Stimulated activated CD8-positive, alpha-beta memory T cell treated with anti-CD3 and anti-CD28 coated beads, Interleukin-7, amount 100 ng/mL, for 1 hour (primary cell): ENCODE measurements at places on chromosomes 13 and 19.

DNA sequence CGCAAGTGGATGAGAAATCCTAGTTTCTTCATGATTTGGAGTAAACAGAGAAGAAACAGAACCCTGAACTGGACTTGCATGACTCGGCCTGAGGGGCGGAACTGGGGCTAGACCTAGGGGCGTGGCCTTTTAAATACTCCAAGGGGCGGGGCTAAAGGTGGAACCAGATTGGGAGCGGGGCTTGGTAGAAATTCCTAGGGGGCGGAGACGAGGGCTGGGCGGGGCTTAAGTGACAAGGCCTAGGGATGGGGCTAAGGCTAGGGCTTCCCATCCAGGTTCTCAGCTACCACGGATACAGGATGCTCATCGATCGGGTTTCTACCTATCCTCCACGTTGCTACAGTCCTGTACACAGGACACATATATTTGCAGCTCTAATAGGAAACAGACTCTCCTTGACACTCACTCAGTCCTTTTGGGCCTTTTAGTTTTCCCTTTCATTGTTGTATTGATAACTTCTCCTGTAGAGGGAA lies 372 bp upstream of the ZNF699 start:
- no peak for DNase-seq

GRCh38 chr13:40406405-40407120 lies 259.9 kb downstream of the FOXO1 start:
- no peak for DNase-seq

GRCh38 chr19:45919678-45920077 lies 5.1 kb upstream of the NANOS2 start:
- no peak for DNase-seq

- no peak for DNase-seq
These were observed 35.0 kb downstream of the ZNF536 start for GRCh38 chr19:30407068-30407709.

DNA sequence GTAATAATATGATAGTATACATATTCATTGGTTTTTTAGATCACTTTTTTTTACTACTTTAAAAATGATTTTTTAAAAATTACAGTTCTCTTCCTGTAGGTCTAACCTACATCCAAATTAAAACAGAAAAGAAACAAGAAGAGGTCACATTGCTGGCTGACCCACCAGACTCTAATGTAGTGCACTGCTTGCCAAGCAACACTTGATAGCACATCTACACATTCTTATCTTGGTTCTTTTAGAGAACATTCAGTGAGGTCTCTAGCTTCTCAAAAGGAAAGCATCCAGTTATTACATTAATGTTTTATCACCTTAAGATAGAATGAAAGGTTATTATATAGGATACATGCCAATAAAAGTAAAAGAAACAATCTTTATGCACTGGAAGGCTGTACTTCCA lies 35.6 kb downstream of the NDFIP2 start:
- DNase-seq, result no peak

- no peak for DNase-seq
These were observed 43.7 kb upstream of the LDLR start for GRCh38 chr19:11045536-11045935.

DNA sequence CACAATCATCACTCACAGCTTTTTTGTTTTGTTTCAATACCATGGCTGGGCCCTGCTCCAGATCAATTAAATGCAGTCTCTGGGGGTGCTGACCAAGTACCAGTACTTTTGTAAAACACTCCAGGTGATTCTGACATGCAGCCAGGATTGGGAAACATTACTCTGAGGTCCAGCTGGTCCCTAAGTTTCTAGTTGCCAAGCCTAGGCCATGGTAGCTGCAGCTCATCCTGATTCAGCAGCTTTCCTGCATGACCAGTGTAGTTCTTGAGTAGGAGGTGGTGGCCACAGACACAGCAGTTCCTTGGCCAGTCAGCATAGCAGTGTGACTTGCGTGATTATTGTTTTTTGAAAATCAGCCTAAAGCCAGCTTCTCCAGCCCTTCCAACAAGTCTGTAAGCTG lies 859.1 kb downstream of the DIAPH3 start:
- DNase-seq, result no peak
